ENCODE measurements at places on chromosomes 7 and 10.

GRCh38 chr7:82275342-82275741 lies 168.2 kb downstream of the CACNA2D1 start:
- DNase-seq = no peak

GRCh38 chr10:96666741-96667140 lies 53.6 kb downstream of the PIK3AP1 start:
- DNase-seq = no peak

- no peak for DNase-seq
These were observed 303.3 kb upstream of the ETV1 start for GRCh38 chr7:14292737-14293136.

GRCh38 chr7:24786941-24787340 lies 29.7 kb upstream of the GSDME start:
- DNase-seq = no peak

GRCh38 chr7:33904681-33905388 lies 504 bp upstream of the BMPER start:
- DNase-seq = no peak

- no peak for DNase-seq
These were observed 320.2 kb downstream of the ELMO1 start for GRCh38 chr7:37128327-37129034.

DNA sequence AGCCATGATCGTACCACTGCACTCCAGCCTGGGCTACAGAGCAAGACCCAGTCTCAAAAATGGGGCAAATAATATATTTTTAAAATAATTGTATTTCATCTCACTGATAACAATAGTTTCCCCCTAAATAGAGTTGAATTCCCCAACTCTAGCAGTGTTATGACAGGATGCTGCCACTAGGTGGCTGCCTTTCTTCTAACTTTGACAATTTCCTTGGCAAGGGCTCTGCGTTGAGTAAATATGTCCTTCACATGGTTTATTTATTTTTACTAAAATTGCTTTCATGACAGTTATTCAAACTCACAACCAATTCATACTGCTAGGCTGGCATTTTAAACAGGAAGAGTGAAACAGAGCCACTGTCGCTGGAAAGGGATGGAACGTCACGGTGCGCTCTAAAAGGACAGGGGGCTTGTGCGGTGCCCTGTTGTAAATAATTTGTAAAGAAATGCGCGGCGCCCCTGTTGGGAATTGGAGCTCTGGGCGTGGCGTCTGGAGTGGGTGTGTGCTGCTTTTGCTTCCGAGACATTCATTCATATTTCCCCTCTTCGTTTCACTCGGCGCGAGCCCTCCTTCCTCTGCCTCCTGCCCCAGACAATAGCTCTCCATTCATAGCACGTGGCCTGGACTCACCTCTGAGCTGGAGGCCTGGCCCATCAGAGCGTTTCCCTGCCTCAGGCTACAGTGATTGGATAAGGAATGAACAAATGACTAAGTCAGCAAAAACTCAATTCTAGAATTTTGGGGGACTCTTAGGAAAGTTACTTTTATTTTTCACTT lies 20.5 kb upstream of the PITRM1 start:
- DNase-seq = peak; percentile 66

DNA sequence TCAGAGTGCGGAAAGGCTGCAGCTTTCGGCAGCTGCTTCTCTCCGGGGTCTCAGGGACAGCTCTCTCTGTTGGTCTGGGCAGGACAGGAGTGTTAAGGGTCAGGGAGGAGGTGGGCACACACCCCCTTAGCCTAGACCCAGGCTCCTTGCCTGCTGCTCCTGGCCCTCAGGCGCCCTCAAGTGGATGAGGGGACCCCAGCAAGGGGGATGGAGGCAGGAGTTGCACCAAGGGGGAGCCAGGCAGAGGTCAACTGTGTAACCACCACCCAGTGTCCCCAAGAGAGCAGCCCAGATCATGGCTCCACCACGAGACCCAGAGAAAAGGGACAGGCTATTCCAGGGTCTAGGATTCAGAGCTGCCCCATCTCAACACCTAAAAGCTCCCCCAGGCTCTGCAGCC lies 26.9 kb downstream of the SPOCK2 start:
- peak; percentile 20 for DNase-seq

- DNase-seq = no peak
These were observed 68.9 kb downstream of the PFKFB3 start for GRCh38 chr10:6271663-6272062.

DNA sequence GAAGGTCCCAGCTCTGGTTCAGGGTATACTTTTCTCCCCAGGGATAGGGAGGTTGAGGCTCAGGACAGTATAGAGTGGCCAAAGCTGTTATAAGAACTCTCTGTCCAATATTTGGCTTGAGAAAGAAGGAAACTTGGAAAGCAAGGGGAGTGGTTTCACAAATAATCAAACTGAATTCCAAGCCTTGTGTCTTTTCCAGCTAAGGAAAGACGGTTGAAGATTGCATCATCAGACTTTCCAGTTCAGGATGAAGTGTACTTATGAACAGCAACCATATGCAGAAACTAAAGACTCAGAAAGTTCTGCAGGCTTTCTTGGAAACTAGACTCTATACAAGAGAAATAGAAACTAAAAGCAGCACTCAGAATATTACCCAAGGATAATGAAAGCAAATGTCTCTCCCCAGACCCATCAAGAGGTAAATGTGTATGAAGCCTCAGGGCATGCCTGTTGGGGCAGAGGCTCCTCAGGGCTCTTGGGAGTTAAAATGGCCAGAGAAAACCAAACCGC lies 46.4 kb downstream of the RAMP3 start:
- peak; percentile 21 for DNase-seq

DNA sequence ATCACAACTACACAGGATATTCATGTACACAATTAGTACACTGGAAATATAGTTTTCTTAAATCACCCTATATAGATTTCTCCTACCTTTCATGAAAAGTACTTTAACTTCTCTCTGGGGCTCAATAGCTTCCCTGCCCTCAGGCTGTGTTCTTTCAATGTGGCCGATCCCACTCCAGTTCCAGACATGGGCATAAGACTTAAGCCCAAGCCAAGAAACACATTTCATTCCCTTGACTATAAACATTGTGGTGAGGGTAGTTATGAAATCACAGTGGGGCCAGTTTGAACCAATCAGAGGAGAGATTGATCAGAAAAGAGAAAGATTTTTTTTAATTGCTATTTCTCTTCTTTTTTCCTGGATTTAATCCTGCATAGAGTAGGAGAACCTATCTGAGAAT lies 904.6 kb upstream of the SORCS1 start:
- no peak for DNase-seq

- no peak for DNase-seq
These were observed 30.0 kb downstream of the SGMS1 start for GRCh38 chr10:50593523-50594376.

- DNase-seq = no peak
These were observed 57.7 kb upstream of the CDK14 start for GRCh38 chr7:90538405-90538804.

- DNase-seq = no peak
These were observed 199.8 kb downstream of the ZNF365 start for GRCh38 chr10:62573929-62574328.

DNA sequence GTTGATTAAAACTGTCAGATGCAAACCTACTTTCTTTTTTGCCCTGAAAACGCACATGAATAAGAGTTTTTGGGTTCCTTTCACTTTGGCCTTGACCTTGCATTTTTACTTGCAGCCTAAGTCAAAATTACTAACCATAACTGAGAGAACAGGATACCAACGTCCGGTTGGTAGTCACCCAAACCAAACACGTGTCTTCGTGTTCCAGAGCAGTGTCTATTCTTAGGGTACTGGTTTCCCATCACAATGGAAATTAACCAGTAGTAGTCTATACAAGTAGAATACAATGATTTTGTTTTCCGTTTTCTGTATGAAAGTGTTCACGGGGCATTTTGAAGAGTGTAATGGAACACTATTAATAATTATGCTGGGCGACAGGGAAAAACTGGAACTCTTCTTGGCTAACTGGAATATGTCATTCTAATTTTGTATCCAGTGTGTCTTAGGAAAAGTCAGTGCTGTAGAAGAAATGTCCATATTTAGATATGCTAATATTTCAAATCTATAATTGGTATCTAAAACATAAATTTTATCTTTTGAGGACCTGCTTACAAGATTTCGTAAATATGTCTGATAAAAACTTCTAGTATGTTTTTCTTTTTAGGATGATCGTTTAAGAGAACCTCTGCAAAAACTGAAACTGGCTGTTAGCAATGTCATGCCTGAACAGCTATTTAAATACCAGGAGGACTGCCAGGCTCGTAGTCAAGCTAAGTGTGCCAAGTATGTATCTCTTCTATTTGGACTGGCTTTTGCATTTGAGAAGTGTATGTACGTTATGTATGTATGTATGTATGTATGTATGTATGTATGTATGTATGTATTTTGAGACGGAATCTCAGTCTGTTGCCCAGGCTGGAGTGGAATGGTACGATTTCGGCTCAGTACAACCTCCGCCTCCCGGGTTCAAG lies 40.9 kb downstream of the UBN2 start:
- DNase-seq = no peak

DNA sequence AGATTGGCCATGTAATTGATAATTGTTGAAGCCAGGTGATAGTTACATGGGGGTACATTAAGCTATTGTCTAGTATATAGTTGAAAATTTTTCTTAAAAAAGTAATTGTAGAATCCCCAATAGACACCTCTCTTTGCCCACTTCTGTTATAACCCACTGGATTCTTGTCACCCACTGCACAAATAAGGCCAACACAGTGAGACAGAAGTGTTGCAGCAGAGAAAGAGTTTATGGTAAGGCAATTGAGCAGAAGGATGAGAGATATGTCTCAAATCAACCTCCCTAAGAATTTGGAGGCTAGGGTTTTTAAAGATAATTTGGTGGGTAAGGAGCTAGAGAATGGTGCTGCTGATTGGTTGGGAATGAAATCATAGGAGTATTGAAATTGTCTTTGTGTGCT lies 270.3 kb upstream of the TAC1 start:
- DNase-seq = no peak

- DNase-seq = no peak
These were observed 5.5 kb upstream of the MDFIC start for GRCh38 chr7:114916261-114916892.

DNA sequence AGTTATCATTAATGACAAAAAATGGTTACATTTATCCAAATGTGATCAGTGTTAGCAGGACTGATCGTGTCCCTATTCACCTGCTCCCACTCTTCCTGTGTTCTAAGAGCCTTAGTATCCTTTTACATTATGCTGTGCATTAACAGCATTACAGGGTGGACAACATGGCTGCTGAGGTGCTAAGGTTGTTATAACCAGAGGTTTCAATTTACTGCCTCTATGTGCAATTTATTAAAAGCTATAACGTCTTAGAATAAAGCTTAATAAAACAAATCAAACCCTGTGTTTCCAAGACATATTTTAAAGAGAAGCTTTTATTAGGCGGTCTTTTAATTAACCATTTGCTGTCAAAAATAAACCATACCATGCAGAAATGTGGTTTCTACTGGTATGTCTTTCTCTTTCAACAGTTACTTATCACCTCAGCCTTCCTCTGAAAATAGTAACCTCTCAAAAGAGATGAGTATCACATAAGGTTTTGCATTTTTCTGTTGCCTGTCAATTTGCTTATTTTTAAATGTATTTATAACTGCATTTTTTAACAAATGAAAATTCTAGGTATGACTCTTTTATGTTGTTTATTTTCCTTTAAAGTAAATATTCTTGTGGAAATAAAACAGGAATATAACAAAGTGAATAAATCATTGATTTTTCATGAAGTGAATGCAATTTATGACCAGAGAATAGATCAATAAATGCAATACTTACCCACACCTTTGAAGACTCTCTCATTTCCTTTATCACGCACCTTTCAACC lies 849.8 kb upstream of the SORCS1 start:
- no peak for DNase-seq

DNA sequence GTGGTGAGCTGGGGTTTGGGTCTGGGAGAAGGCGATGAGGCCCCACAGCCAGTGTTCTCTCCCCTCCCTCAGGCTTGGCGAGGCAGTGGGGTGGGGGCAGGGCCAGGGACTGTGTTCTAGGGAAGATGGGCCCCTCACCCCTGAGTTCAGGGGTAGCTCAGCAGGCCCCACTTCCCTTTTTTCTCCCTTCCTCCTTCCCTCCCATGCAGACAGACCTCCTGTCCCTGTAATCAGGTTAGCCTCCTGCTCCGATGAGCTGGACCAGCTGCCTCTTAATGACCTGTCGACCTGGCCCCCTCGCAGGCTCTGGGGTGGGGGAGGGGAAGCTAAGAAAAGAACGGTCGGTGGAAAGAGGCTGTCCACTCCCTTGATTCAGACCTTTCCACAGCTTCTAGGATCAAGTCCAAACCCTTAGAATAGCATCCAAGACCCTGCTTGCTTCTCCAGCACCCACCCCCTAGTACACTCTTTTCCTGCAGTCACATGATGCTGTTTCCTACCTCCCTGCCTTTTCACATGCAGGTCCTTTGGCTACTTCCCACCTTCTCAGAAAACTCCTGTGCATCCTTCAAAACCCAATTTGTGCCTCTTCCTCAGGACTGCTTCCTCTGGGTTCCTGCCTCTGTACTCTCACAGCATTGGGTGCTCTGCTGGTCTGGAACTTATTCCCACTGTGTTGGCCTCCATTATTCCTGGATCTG lies 64.1 kb downstream of the ZMIZ1 start:
- peak; percentile 6 for DNase-seq

- no peak for DNase-seq
These were observed 36.1 kb downstream of the GPRIN2 start for GRCh38 chr10:46520381-46520780.

DNA sequence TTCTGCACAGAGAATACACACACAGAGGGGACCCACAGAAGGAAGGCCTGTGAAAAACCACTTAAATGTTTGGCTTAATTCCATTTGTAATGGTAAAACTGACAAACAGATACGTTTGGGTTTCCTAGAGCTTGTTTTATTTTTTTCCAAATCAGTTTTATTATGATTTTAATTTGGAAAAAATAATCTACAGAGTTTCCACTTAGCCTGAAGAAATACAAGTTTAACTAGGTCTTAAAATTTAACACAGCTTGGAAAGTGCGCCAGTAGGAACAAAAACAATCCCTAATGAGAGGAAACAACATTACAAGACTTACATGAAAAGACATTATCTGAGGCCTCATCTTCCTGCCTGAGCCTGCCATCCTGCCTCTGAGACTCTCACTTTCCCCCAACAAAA lies 58.5 kb upstream of the CARD11 start:
- no peak for DNase-seq

GRCh38 chr7:50560865-50561351 lies 4.3 kb downstream of the DDC start:
- DNase-seq = no peak

GRCh38 chr10:24453404-24453830 lies 244.5 kb downstream of the KIAA1217 start:
- DNase-seq = no peak

- DNase-seq = peak; percentile 39
These were observed 900.8 kb downstream of the XPNPEP1 start for GRCh38 chr10:109022417-109023049.

- no peak for DNase-seq
These were observed 27.9 kb upstream of the CUL1 start for GRCh38 chr7:148670807-148671206.

- DNase-seq = no peak
These were observed 270.7 kb downstream of the ZNF33B start for GRCh38 chr10:42367532-42368230.
